Gastroesophageal sphincter (tissue), 4 donors: ENCODE measurements at places on chromosomes 16 and 17.

GRCh38 chr17:17216776-17217175 lies 10.6 kb upstream of the PLD6 start:
- no peaks in the 10 kb centered on the region for H3K36me3 ChIP-seq
- no peak for ATAC-seq
- no peaks in the 10 kb centered on the region for H3K4me1 ChIP-seq
- no peaks in the 10 kb centered on the region for H3K27me3 ChIP-seq
- no peak overlapping the region for H3K4me3 ChIP-seq
- no peak overlapping the region for H3K27ac ChIP-seq

DNA sequence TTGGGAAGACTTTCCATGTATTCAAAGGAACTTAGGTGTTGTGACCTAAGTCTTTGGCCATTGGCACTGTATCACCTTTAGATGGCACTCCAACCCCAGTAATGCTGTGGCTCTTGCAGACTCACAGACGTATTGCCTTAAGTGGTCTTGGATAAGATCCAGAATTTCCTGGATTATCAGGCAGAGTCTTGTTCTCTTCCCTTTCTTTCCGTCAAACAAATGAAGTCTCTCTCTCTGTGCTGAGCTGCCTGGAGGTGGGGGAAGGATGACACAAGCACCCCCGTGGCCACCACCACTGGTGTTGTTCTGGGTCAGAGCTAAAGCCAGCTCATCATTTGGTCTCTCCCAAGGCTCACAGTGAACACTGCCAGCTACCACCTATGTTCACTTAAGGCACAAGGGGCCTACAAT lies 789.9 kb upstream of the KIF2B start:
- no peaks in the 10 kb centered on the region for H3K36me3 ChIP-seq
- H3K27me3 ChIP-seq = no peaks in the 10 kb centered on the region
- H3K27ac ChIP-seq = no peak overlapping the region
- ATAC-seq = no peak
- no peak overlapping the region for H3K4me3 ChIP-seq
- H3K4me1 ChIP-seq = no peaks in the 10 kb centered on the region

- H3K36me3 ChIP-seq = peaks cover 78% of the 10 kb centered on the region
- H3K4me3 ChIP-seq = no peak overlapping the region
- peak overlapping the region; percentile 60 for H3K27ac ChIP-seq
- ATAC-seq = peak; percentile 43
- H3K4me1 ChIP-seq = peaks cover 23% of the 10 kb centered on the region
- H3K27me3 ChIP-seq = no peaks in the 10 kb centered on the region
Measured at GRCh38 chr16:11682655-11683096, 14.4 kb downstream of the SNN start.

- peaks cover 51% of the 10 kb centered on the region for H3K36me3 ChIP-seq
- H3K4me1 ChIP-seq = no peaks in the 10 kb centered on the region
- no peak overlapping the region for H3K27ac ChIP-seq
- no peak overlapping the region for H3K4me3 ChIP-seq
Measured at GRCh38 chr17:59815965-59816364, 76.8 kb downstream of the TUBD1 start.

DNA sequence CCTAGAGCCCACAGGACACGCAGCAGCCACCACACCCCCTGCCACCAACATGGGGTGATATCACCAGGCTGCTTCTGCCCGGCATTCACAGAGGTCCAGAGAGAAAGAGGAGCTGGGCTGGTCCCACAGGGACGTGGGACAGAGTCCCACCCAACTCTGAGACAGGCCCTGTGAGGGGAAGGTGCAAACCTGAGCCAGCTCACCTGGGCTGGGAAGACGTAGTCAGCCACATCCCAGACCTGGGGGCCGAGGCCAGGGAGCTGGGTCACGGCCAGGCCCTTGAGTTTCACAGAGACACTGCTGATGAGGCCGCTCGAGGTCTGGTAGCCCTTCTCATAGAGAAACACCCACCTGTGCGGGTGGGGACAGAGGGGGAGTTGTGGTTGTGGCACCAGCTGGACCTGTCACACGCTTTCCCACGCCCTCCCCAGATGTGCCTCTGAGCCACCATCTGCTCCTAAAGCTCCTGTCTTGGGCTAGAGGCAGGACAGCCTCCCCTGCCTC lies 11.2 kb downstream of the P2RX1 start:
- H3K27me3 ChIP-seq = no peaks in the 10 kb centered on the region
- no peak overlapping the region for H3K4me3 ChIP-seq
- ATAC-seq = no peak
- no peaks in the 10 kb centered on the region for H3K36me3 ChIP-seq
- H3K27ac ChIP-seq = no peak overlapping the region

- H3K4me1 ChIP-seq = peaks cover 26% of the 10 kb centered on the region
- peak overlapping the region; percentile 92 for H3K27ac ChIP-seq
- no peaks in the 10 kb centered on the region for H3K27me3 ChIP-seq
Measured at GRCh38 chr17:81701288-81702071, 1.7 kb upstream of the MRPL12 start.

DNA sequence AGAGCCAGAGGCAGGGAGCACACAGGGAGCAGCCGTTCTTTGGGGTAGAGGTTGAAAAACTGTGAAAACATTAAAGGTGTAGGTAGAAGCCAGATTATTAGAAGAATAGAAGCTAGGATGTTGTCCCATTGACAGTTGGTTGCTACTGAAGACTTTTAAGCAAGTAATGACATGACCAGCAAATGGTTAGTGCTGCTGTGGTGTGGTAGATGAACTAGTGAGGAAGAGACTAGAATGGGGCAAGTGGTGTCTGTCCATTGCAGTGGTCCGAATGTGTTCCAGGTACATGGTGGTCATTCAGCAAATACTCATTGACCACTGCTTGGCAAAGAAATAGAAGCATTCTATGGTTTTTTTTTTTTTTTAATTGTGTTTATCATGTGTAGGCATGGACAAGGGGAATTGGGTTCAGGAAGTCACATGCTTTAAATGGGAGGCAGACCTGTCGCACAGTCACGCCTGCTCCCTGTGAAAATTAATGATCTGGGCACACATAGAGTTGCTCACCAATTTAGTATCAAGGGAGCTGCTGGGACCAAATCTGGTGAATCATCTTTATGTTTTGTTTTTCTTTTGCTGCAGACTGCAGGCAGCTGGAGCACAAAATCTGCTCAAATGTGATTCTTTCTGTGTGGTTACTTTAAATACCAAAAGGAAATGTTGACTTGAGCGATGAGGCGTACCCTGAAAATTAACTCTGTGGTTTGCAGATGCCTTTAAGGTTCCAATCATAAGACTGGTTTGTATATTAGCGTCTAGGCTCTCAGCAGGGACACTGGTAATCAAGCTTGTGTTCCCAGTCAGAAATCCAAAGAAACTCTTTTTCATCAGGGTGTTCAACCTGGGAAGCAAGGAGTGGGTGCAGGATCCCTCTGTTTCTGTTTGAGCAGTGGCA lies 30.7 kb downstream of the YPEL2 start:
- no peaks in the 10 kb centered on the region for H3K36me3 ChIP-seq
- peaks cover 100% of the 10 kb centered on the region for H3K4me1 ChIP-seq

DNA sequence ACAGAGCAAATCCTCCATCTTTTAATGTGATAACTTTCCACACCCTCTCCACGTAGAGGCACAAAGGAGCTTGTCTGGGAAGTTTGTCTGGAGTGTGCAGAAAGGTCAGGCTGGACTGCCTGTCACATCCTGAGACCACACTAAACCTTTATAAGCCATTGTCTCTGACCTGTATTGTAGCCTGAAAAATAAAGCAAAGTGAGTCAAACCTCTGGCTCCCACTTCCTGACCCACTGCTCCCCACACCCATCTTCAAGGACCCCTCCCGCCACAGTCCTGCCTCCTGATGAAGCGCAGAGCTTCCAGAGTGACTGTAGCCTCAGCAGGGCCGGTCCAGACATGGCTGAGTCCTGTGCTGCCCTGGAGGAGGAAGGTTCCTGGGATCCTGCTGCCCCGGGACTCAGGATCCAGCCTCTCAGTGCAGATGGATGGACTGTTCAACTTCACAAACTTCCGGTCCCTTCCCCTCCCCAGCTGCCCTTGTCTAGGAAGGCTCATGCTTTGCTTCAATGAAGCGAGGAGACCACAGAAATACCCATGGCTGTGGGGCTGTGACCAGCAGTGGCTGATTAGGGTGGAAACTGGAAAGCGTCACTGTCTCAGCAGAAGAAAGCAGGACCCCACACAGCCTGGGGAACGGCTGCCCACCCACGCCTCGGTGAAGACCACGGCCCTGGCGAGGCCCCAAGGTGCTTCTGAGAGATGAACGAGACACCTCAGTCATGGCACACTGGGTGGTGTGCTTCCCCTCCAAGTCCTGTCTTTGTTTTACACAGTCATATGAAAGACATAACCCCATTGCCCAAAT lies 30.9 kb upstream of the CLEC18B start:
- peaks cover 8% of the 10 kb centered on the region for H3K4me1 ChIP-seq
- no peaks in the 10 kb centered on the region for H3K36me3 ChIP-seq
- H3K27ac ChIP-seq = no peak overlapping the region

- H3K36me3 ChIP-seq = no peaks in the 10 kb centered on the region
- H3K4me3 ChIP-seq = no peak overlapping the region
- ATAC-seq = no peak
- peaks cover 15% of the 10 kb centered on the region for H3K4me1 ChIP-seq
- H3K27me3 ChIP-seq = peaks cover 25% of the 10 kb centered on the region
- no peak overlapping the region for H3K27ac ChIP-seq
Measured at GRCh38 chr16:86942151-86943051, 364.1 kb downstream of the FOXL1 start.

DNA sequence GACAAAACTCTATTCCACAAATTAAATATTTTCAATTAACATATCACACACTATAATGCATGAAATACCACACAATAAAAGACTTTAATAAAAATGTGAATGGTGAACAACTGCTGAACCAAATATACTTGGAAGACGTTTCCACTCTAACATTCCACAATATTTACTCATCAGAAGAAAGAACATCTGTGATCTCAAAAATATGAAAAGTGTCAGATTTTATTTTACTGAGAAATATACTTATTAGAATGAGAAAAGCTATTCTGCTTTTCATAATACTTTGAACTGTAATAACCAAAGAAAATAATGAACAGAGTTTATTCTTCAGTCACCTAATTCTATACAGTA lies 181.8 kb upstream of the AXIN2 start:
- H3K4me1 ChIP-seq = no peaks in the 10 kb centered on the region
- no peak overlapping the region for H3K4me3 ChIP-seq
- no peaks in the 10 kb centered on the region for H3K27me3 ChIP-seq
- ATAC-seq = no peak
- no peaks in the 10 kb centered on the region for H3K36me3 ChIP-seq
- H3K27ac ChIP-seq = peak overlapping the region; percentile 34

GRCh38 chr17:49637050-49637449 lies 40.8 kb downstream of the SPOP start:
- H3K27ac ChIP-seq = peak overlapping the region; percentile 89
- peaks cover 96% of the 10 kb centered on the region for H3K4me1 ChIP-seq
- H3K27me3 ChIP-seq = no peaks in the 10 kb centered on the region
- H3K4me3 ChIP-seq = no peak overlapping the region

- H3K27me3 ChIP-seq = no peaks in the 10 kb centered on the region
- no peaks in the 10 kb centered on the region for H3K36me3 ChIP-seq
- no peak for ATAC-seq
- H3K4me1 ChIP-seq = peaks cover 3% of the 10 kb centered on the region
Measured at GRCh38 chr17:67639555-67639954, 78.2 kb upstream of the NOL11 start.

DNA sequence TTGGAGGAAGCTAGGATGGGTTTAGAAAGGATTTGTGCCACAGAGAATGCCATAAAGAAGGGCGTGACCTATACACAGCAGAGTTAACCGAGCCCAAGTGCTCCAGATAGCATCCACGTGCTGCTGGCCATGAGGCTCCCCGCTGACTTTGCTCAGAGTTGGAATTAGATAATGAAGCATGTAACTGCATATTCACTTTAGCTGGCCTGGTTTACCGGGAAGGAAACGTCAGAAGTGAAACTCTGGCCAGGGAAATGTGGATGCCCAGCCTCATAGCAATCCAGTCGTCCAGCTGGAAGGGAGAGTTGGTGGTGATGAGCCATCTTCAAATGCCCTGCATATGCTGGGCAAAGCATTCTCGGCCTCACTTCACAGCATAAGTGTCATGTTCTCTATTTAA lies 6.1 kb downstream of the KRT35 start:
- ATAC-seq = no peak
- H3K4me3 ChIP-seq = no peak overlapping the region
- H3K27me3 ChIP-seq = no peaks in the 10 kb centered on the region

DNA sequence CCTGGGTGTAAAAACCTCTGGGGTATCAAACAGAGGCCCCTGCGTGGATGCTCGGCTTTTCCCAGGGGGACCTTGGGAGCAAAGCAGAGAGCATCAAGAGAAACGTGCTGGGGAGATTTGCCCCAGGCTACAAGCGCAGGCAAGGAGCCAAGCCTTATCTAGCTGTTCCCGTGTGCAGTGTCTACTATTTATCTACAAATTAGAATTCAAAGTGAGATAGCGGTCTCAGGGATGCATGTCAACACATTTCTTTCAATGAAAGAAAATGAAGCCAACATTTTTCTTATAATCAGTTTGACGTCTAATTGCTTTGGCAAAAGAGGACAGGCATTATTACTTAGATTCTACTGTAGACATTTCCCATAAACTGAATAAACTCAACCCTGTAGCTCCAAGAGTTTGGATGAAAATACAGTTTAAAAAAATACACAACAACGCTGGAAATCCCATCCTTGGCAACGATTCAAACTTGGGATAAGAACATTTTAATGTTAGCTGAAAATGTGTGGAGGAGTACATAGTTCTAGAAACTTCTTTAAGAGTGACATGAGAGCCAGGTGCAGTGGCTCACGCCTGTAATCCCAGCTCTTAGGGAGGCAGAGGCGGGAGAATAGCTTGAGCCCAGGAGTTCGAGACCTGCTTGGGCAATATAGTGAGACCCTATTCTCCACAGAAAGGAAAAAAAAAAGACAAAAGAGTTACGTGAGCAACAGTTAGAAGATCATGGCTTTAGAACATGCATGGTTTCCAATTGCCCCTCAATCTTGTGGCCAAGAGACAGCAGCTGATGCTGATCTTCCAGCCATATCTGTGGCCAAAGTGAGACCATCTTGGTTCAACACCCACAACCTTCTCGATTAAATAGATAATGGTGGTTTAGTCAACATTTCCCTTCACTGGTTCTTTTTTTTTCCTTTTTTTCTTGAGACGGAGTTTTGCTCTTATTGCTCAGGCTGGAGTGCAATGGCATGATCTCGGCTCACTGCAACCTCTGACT lies 7.2 kb downstream of the SPNS3 start:
- no peaks in the 10 kb centered on the region for H3K4me1 ChIP-seq
- H3K27ac ChIP-seq = no peak overlapping the region
- no peaks in the 10 kb centered on the region for H3K36me3 ChIP-seq
- H3K27me3 ChIP-seq = peaks cover 8% of the 10 kb centered on the region
- ATAC-seq = no peak

- H3K4me3 ChIP-seq = peak overlapping the region; percentile 100
- H3K36me3 ChIP-seq = no peaks in the 10 kb centered on the region
- H3K27ac ChIP-seq = peak overlapping the region; percentile 100
Measured at GRCh38 chr17:1714980-1715802, 5.0 kb upstream of the TLCD2 start.
